ENCODE measurements at places on chromosomes 5 and 9.

DNA sequence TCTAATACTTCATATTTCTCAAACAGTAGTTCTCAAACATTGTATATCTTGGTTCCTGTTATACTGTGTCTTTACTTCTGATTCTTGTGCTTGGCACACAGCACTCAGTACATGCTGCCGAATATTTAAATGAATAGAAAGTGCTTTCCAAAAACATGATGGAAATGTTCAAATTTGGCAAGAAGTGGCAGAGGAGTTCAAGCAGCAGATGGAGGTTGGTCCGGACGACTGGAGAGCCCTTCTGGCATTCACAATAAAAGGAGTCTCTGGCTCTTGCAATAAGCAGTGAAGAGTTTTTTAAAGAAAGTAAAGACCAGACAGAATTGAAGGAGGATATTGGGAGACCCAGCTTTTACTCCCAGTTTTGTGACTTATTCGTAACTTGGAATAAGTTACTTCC is 36.3 kb downstream of the TSTD2 start:
- DNase-seq = no peak

GRCh38 chr9:114116126-114116747 is 17.1 kb upstream of the KIF12 start:
- no peak for DNase-seq

DNA sequence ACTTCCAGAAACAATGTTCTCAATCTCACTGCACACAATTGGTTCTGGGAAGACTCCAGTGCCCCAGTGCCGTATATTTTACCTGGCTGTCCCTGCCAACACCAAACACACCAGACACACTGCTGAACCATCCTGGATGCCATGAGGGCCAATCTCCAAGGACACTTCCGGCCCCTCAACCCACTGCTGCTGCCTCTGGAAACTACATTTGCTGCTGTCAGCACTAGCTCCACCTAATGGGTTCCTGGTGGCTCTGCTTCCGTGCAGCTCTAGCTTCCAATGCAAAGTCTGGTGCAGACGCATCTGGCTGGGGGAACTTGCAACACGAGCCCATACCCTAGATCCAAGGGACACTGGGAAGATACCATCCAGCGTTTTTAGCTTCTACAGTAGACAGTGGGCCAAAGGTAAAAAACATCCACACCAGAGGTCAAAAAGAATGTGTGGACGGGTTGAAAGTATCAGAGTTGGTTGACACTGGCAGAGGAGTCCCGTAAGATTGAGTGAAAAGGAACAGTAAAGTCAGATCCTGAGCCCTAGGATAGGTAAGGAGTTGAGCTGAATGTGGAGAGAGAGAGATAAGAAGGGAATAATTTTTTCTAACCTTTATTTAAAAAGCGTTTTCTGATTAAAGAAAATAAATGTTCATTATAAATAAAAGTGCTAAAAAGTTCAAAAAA is 99.7 kb upstream of the KIF2A start:
- no peak for DNase-seq

DNA sequence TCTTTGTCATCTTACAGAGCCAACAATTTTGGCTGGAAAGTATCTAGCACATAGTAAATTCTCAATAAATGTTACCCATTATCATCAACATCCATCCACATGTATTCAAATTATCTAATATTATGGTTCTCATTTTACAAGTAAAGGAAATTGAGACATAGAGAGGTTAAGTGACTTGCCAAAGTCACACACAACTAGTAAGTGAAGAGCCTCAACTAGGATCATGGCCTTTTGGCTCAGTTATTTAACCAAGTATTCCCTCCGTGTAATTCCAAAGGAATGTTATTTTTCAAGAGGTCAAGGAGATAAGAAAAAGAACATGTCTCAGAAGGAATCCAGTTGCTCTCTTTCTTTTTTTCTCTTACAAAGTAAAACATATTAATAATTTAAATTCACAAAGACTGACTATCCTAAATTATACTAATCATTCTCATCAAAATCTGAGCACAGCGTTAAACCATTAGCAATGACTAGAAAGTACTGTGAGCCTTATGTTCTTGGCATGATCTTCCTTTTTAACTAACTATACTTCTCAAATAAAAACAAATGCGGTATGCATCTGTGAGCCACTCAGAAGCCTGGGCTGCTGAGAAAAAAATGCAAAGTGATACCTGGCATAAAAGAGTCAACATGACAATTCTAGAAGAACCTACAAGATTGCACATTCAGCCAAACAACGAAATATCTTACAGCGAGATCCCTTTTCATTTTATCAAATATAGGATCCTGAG is 350.9 kb downstream of the GLIS3 start:
- no peak for DNase-seq

DNA sequence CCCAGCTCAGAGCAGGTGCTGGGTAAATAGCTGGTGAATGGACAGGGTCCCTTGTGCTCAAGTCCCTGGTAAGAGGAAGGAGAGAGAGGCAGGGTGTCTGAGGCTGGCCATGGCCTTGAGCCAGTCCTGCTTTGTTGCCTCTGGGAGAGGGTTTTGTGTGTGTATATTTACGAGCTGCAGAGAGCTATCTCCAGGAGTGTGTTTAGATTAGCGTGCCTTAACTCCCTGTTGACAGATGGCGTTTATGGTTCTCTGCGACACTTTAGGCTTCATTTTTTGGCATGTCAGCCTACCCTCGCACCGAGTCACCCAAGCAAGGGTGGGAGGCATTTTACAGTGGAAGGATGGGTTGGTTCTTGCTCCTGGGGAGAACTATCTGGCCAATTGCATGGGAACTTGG is 22.2 kb downstream of the HMCN2 start:
- no peak for DNase-seq

- DNase-seq = no peak
Measured at GRCh38 chr9:71485326-71485725, 283.0 kb downstream of the CEMIP2 start.

DNA sequence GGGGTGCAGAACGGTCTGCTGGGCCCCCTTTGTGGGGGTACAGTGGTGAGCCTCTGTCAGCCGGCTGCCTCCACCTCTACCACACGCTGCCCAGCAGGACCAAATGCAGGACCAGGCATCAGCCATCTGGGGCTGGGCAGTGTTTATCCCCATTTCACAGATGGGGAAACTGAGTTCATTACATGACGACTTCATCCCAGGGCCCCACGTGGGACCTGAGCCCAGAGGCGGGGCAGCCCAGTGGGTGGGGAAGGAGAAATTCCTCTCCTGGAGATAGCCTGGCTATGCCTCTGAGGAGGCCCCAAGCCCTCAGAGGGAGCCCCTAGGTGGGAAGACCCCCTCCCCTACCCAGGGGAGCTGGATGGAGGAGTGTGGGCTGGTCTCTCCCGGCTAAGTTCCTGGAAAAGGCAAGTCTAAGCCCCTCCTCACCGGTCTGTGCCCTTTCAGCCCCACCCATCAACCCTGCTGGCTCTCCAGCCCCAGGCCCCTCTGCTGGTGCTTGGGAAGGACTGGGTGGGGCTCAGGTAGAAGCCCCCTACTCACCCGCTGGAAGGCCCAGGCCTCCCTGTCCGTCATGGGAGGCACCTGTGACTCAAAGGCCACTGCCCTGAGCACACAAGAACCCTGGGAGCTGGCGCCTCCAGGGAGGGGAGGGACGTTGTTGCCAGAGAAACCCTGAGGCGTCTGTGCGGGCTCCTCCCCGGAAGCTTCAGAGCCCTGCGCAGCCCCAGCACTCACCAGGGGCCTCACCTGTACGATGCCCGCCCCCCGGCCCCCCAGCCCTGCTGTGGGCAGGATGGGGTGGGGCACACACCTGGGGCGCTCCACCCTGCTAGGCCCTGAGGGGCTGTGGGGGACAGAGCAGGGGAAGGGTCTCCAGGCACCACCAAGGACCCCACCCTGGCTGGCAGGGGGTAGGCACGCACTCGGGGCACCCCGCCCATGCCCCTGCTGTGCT is 7.4 kb upstream of the CCDC187 start:
- DNase-seq = no peak

DNA sequence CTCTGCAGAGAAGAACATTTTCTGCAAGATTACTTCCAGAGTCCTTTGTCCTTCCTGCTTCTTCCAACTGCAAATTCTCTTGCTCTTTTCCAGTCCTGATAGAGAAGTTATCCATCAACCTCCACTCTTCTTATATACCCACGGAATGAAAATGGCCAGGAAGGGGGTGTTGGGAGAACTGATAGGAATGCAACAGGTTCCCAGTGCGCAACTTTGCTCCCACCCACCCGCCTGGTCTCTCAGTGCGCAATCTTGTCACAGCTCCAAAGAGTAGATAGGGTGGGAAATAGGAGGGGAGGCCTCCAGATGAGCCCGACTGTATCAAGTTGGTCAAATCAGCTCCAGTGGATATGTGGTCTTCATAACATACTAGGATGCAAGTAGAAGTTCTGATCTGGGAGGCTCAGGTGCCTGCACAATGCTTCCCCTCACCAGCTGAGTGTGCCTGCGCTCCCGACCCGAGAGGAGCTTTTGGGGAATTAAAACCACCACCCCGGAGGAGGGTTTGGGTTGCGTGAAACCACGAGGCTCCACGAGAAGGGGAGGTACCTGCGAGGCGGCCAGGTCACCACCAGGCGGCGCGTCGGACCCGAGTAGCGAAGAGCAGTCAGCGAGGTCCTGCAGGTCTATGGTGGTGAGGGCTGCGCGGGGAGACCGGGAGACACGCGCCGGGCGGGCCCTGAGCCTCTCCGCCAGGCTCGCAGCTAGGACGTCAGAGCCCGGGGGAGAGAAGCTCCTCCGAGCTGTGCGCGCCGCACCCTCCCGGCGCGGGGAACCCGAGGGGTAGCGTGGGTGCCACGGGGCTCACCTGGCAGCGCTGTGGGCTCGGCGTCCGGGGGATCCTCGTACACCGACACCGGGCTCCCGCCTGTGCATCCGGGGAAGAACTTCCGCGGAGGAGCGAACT is 835 bp downstream of the MCIDAS start:
- DNase-seq = no peak

DNA sequence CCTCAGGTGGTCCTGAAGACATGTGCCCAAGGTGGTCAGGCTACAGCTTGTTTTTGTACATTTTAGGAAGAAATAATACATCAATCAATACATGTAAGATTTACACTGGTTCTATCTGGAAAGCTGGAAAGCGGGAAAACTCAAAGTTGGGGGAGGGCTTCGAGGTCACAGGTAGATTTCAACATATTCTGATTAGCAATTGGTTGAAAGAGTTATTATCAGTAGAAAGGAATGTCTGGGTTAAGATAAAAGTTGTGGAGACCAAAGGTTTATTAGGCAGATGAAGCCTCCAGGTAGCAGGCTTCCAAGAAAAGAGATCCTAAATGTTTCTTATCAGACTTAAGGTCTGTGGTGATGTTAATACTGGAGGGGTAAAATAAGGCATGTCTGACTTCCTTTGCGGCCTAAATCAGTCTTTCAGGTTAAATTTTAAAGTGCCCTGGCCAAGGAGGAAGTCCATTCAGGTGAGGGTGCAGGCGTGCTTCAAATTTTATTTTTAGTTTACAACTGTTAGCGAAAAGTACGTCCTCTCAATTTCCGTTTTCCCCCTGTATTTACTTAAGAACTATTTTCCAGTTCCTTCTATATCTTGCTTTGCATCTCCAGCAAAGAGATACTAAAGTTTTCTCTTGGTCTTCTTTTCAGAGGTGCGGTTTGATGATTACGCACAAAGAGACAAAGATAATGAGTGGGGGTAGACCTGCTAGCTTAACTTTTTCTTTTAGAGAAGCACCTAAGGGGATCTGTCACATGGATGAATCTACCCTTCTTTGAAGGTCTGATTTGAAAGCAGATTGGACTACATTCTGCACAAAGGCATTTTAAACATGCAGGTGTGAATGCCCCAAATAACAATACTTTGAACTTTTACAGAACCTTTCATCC is 578.6 kb downstream of the RAB3C start:
- no peak for DNase-seq

Data from stimulated activated CD8-positive, alpha-beta memory T cell treated with anti-CD3 and anti-CD28 coated beads, Interleukin-4, amount 100 ng/mL, for 4 hours (primary cell).